ENCODE measurements at places on chromosomes 3 and 15.

DNA sequence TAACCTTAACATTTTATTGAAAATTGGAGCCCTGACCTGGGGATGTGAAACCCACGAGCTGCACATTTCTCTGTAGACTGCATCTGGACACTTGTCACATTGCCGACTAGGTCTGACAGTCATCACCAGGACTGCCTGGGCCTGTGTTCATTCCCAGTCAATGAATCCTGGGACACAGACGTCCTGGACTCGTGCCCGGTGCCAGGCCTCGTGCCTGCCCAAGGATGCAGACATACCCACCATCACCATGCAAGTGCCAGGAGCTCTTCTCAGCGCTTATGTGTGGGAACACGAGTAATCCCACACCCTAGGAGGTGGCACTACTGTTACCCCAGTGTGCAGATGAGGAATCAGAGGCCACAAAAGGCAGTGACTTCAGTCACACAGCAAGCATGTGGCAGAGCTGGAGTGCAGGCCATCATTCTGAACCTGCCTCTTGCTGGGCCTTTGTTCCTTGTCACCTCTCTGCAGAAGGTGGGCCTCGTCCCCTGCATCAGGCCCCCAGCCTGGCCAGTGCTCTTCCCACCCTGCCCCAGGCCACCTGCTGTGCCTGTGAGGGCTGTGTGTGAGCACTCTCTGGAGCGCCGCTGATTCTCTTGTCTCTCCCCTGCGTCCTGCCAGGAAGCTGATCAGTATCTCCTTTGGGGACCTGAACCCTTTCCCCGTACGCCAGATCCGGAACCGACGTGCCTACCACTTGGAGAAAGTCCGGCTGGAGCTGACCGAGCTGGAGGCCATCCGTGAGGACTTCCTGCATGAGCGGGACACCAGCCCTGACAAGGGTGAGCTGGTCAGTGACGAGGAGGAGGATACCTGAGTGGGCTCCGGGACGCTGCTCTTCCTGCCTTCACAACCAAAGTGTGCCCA is 58.5 kb downstream of the ADAMTS7 start:
- no peak for DNase-seq

- no peak for DNase-seq
Measured at GRCh38 chr3:184145111-184145524, 10.0 kb downstream of the EIF2B5 start.

DNA sequence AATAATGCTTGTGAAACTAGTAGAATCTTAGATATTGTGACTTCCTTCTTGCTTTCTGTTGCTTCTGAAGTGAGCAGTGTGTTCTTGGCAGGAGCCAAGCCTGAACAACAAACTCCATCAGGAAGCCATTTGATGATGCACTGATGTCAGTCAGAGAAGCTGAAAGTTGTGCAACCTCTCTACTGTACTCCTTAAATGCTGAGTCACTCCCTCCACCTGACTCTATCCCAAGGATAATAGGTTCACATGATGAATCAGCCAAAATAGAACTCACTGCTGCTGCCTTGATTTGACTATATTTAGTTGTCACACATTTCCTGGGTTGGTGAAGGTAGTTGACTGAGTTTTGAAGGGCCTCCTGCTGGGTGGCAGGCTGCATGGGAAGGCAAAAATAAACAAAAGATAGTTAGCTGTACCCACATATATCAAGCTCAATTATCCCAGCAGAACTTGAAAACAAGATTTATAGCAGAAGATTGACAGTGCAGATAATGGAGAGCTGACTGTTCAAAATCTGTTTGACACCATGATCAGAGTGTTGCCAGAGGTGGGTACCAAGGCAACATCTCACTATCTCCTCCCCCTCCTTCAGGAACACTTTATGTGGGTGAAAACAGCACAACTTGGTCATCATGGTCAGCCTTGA is 328.4 kb upstream of the DPH6 start:
- DNase-seq: no peak

DNA sequence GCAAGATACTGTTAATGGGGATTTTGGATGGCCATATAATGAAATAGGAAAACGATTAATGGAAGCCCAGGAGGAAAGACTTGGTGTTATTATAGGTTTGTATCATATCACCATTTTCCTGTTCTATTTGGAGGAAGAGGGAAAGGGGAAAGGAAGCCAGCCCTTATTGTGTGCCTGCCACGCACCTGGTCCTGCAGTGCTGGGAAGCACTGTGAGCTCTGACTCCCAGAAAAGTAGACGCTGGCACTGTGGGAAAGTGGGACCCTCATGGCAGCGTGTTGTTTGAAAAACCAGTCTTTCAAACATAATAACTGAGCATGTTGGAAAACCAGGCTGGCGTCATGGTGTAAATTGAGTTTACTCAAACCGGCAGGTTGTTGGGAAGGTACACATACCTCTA is 22.0 kb downstream of the CGNL1 start:
- DNase-seq: no peak

DNA sequence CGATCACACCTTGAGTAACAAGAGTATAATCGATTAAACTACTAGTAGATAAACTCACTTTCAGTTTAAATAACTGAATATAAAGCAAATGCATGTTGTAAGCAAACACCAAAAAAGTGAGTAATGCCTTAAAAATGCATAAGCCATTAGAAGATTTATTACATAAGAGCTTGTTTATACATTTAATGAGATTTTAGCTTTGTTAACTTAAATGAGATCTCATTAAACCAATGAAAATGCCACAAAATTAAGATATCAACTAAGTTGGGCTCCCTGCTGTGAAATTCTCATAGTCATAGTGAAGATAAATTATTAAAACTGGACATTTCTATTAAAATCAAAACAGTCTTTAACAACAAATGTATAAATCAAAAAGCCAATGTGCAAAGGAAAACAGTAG is 701.2 kb downstream of the NLGN1 start:
- no peak for DNase-seq

DNA sequence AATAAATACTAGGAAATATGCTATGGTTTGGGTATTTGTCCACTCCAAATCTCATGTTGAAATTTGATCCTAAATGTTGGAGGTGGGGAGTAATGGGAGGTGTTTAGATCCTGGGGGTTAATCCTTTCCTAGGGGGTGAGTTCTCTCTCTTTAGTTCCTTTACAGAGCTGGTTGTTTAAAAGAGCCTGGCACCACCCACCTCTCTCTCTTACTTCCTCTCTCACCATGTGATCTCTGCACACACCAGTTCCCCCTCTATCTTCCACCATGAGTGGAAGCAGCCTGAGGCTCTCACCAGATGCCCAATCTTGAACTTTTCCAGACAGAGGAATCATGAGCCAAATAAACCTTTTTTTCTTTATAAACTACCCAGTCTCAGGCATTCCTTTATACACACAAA is 10.5 kb downstream of the SLC24A5 start:
- no peak for DNase-seq

DNA sequence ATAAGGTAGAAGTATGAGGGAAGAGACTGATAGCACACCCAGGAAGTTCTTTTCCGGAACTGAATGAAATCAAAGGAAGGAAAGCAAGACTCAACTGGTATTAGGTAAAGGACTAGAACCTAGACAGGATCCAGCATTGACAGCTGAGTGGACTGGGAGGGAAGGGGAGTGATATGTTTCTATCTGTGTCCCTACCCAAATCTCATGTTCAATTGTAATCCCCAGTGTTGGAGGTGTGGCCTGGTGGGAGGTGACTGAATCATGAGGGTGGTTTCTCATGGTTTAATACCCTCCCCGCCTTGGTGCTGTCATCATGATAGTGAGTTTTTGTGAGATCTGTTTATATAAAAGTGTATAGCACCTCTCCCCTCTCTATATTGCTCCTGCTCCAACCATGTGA is 415.9 kb upstream of the KCNMB2 start:
- DNase-seq: no peak

Measured in H1 (cell line).